Right lobe of liver (tissue), 6 donors: ENCODE measurements at places on chromosomes 3 and 15. TPM values are rescaled to one million over a fixed set of nuclear protein-coding genes. Genes with fewer than 3 reads are reported as not detected.
A peak's percentile ranks its signal among the peaks of the same experiment; 100 is the strongest.

The AADACL2 gene
- not detected for total RNA-seq

The GOLGA6B gene
- total RNA-seq, result 1.8 TPM

- H3K36me3 ChIP-seq, result no peaks in the 10 kb centered on the region
- H3K27ac ChIP-seq, result no peak overlapping the region
- H3K27me3 ChIP-seq, result no peaks in the 10 kb centered on the region
- no peak for DNase-seq
These were observed 91.3 kb downstream of the UACA start for GRCh38 chr15:70672081-70672480.

GRCh38 chr15:98440917-98441316, 207.4 kb upstream of the IGF1R start:
- H3K27me3 ChIP-seq, result no peaks in the 10 kb centered on the region
- H3K36me3 ChIP-seq, result no peaks in the 10 kb centered on the region
- no peak overlapping the region for H3K4me3 ChIP-seq
- H3K4me1 ChIP-seq, result no peaks in the 10 kb centered on the region
- H3K27ac ChIP-seq, result no peak overlapping the region

GRCh38 chr3:100753846-100754245, 44.6 kb downstream of the TFG start:
- H3K4me1 ChIP-seq, result no peaks in the 10 kb centered on the region
- H3K27ac ChIP-seq, result no peak overlapping the region
- no peaks in the 10 kb centered on the region for H3K27me3 ChIP-seq
- DNase-seq, result no peak
- no peak overlapping the region for H3K4me3 ChIP-seq
- H3K36me3 ChIP-seq, result peaks cover 8% of the 10 kb centered on the region

The UPK1B gene
- 0.20 TPM for total RNA-seq

- no peaks in the 10 kb centered on the region for H3K27me3 ChIP-seq
- no peak overlapping the region for H3K4me3 ChIP-seq
- no peak for DNase-seq
- H3K27ac ChIP-seq, result no peak overlapping the region
These were observed 839.8 kb downstream of the NTRK3 start for GRCh38 chr15:87416591-87417257.

DNA sequence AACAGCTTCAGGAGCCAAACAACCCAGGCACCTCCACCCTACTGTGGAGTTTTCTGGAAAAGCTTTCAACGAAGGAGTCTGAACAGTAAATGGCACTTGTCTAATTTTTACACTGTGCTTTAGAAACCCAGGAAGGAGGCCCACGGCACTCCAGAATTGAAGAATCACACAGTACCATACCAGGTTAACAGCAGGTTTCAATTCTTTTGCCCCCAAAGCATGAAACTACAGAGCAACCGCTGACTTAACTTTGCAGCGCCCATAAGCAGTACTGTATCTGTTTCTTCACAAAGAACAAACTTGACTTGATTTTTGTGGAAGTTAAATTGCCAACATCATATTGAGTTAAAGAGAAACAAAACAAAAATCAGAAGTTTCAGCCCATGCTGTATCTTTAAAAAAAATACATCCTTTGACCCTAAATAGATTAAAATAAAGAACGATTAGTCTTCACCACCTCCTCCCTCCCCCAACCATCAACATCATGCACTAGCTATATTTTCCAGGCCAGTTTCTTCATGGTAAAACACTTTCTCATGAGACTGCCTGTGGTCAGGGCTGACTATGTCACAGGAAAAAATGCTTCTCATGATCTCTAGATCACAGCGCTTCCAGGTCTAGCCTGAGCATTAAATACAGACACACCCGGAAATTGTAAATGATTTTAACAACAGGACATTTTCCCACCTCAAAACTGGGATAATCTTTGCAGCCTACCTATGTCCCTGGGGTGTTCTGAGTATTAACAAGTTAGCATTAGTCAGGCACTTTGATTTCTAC, 456.3 kb downstream of the FOXP1 start:
- H3K4me1 ChIP-seq, result no peaks in the 10 kb centered on the region
- H3K27me3 ChIP-seq, result no peaks in the 10 kb centered on the region
- peak overlapping the region; percentile 57 for H3K4me3 ChIP-seq
- no peaks in the 10 kb centered on the region for H3K36me3 ChIP-seq
- DNase-seq, result no peak

The LIPC gene
- total RNA-seq, result 39.6 TPM

DNA sequence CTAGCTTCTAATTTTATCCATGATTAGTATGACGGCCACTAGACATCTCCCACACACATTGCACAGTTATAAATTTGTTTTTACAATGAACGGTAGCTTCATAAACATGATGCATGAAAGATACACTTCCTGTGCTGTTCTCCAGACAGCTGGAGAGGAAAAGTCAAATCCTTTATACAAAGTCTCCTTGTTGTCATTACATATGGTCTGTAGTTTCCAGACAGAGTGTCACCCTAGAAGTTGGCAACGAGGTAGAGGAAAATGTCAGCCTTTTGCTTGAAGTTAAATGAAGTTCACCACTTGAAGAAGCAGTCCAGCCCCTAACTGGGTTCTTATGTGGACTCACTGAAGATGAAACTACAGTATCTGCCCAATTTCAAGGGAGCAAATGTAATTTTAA, 253.0 kb upstream of the P2RY1 start:
- H3K27me3 ChIP-seq, result no peaks in the 10 kb centered on the region
- H3K4me1 ChIP-seq, result no peaks in the 10 kb centered on the region
- no peak for DNase-seq
- no peaks in the 10 kb centered on the region for H3K36me3 ChIP-seq
- no peak overlapping the region for H3K27ac ChIP-seq

- H3K4me1 ChIP-seq, result peaks cover 6% of the 10 kb centered on the region
- H3K27ac ChIP-seq, result peak overlapping the region; percentile 58
- H3K4me3 ChIP-seq, result peak overlapping the region; percentile 32
- no peak for DNase-seq
These were observed 1075.3 kb upstream of the ALCAM start for GRCh38 chr3:104291437-104291851.

The SPATA12 gene
- not detected for total RNA-seq

GRCh38 chr15:66851311-66852063, 149.5 kb downstream of the SMAD6 start:
- no peaks in the 10 kb centered on the region for H3K36me3 ChIP-seq
- peak; percentile 79 for DNase-seq
- no peaks in the 10 kb centered on the region for H3K27me3 ChIP-seq
- H3K27ac ChIP-seq, result no peak overlapping the region

DNA sequence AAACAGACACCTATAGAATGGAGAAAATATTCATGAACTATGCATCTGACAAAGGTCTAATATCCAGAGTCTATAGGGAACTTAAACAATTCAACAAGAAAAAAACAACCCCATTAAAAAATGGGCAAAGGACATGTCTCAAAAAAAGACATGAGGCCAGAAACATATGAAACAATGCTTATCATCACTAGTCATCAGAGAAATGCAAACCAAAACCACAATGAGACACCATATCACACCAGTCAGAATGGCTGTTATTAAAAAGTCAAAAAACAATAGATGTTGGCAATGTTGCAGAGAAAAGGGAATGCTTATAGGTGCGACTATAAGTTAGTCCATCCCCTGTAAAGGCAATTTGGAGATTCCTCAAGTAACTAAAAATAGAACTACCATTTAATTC, 11.4 kb upstream of the HDGFL3 start:
- no peaks in the 10 kb centered on the region for H3K36me3 ChIP-seq
- no peak for DNase-seq
- no peak overlapping the region for H3K27ac ChIP-seq

DNA sequence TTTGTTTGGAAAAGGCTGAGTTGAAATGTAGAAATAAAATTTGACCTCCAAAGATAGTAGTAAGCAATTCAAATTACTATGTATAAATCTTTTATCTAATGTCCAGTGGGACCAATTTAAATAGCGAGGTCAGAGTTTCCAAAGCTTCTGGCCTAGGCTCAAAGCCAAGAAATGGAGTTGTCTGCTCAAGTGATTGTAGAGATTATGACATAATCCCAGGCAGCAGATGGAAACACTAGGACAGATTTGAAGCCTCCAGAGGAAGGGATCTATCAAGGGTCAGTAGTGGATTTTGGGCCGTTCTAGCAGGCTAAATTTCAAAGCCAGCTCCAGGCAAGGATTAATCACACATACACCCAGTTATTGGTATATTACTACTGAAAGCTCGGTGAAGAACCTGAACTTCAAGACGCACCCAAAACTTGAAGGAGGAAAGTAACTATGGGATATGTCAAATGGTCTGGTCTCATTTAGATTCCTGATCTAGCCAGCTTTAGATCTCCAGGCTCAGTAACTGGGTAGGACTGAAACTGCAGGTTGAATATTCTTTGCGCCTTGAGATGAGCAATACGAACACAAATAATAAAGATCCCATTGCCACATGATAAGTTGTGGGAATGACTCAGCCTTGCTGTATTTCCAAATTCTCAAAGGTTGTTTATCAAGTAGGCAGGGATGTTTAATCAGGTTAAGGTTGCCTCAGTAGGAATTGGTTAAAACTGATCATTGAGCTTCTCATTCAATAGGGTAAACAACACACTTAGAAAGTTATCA, 30.9 kb upstream of the ARRDC4 start:
- no peak overlapping the region for H3K4me3 ChIP-seq
- no peaks in the 10 kb centered on the region for H3K4me1 ChIP-seq
- DNase-seq, result no peak
- H3K27me3 ChIP-seq, result no peaks in the 10 kb centered on the region
